AG20443 (cell line): ENCODE measurements at places on chromosomes 5 and 9.

- DNase-seq, result no peak
Measured at GRCh38 chr9:116795821-116796220, 108.7 kb downstream of the TRIM32 start.

DNA sequence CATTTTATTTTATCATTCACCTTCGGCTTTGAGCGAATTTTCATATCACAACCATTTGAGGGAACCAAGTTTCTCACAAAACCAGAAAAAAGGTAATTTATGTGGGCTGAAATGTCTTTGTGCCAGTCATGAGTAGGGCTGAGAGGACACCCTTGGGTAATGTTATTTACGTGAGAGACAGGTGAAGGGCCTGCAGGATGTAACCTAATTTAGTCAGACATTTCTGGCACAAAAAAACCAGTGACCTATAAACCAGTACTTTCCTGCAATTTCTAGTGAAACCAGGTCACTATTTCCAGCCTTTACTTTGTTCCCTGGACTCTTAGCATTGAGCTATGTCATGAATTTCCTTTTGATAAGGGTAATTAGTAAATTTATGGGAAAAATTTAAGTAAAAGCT lies 17.2 kb upstream of the CCDC112 start:
- DNase-seq, result no peak

DNA sequence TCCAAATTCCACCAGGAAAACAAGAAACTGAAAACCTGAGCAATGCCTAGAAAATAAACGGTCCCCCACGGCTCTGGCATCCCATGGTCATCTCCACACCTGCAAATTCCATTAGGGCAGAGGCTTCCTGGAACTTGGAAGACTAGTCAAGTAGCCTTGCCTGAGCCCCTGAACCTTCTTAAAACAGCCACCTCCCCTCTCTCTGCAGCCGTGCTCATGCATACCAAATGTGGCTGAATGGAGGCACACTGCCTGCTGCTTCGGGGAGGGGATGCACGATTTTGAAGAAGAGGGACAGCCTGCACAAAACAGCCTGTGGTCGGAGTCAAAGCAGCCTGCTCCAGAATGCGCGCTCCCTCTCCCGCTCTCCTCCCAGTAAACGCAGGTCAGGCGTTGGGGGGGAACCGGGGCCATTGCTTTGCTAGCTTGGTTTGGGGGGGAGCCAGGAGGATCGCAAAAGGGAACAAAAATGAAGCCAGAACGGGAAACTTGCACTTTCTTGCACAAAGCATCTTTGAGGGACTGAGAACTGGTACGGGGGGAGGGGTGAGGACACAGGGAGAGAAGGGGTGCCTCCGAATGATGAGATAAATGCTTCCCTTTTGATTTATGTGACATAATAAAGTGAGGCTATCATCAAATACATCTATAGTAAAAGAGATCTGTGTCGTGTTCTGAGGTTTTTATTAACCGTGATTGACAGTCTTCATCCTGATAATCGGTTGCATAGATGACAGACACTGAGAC lies at the start of gene TRPM3:
TRPM3 (minus strand) TSS at position 347 of the 747 bp plus-strand sequence; CDS start at position 80, 267 bp downstream.
- no peak for DNase-seq

DNA sequence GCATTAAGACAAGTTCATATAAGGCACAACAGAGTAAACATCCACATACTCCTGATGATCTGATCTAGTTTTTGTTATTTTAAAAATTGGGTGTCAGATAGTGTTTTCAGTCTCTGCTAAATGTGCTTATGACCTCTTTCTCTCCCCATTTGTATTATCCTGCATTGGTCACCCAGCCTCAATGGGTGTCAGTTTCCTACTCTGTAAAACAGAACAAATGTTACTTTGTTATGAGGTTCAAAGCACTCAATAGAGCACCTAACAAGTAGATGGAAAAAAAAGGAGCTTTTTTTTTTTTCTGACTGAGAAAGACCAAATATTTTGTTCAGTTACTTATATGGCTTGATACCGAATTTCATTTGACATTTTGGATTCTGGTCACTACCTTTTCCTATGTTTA lies 33.6 kb upstream of the RASGRF2 start:
- DNase-seq, result no peak

- DNase-seq, result peak; percentile 11
Measured at GRCh38 chr5:72845889-72846288, 29.4 kb downstream of the TNPO1 start.

- DNase-seq, result no peak
Measured at GRCh38 chr5:175547842-175548241, 69.5 kb downstream of the SFXN1 start.

GRCh38 chr9:94881023-94881422 lies 154.5 kb downstream of the AOPEP start:
- DNase-seq, result peak; percentile 60

GRCh38 chr9:4987961-4988421 lies 2.9 kb downstream of the JAK2 start:
- peak; percentile 54 for DNase-seq

DNA sequence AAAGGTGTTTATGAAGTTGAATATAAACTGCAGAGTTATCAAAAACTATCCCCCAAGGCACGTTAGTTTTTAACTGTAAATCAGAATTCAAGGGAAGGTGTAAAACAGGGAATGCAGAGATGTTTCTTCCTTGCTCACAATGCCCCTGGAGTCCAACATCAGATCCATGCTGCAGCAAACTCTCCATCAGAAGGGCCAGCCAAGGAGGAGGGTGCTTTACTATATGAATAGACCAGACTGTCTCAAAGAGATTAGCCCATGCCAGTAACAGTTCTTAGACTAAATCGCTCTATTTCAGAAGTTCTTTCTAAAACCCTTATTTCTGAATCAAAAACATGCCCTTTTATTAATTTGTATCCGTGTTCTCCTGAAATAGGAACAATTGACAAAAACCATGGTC lies 362.8 kb upstream of the RPS23 start:
- no peak for DNase-seq
